ENCODE measurements at places on chromosomes 16 and 17.

- DNase-seq, result no peak
These were observed 387.2 kb downstream of the SEC14L1 start for GRCh38 chr17:77527836-77528505.

GRCh38 chr17:4073983-4074830 is 68.6 kb downstream of the ZZEF1 start:
- no peak for DNase-seq

DNA sequence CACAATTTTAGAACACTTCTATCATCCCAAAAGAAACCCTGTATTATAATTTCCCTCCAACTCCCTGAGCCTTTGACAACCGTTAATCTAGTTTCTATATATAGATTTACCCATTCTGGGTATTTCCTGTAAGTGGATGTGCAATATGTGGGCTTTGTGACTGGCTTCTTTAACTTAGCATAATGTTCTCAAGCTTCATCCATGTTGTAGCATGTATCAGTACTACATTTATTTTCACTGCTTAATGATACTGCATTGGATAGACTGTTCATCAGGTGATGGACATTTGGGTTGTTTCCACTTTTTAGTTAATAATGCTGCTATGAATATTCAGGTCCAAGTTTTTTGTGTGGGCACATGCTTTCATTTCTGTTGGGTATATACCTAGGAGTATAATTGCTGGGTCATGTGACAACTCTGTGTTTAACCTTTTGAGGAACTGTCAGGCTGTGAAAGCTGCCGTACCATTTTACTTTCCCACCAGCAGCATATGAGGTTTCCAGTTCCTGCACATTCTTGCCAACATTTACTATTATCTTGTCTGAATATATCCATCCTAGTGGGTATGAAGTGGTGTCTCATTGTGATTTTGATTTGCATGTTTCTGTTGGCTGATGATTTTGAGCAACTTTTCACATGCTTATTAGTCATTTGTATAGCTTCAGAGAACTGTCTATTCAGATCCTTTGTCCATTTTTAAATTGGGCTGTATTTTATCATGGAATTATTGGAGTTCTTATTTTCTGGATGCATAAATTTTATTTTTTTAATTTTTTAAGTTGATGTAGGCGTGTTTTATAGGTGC is 16.4 kb downstream of the REXO5 start:
- DNase-seq, result no peak

GRCh38 chr16:81461766-81462165 is 17.2 kb downstream of the CMIP start:
- no peak for DNase-seq

DNA sequence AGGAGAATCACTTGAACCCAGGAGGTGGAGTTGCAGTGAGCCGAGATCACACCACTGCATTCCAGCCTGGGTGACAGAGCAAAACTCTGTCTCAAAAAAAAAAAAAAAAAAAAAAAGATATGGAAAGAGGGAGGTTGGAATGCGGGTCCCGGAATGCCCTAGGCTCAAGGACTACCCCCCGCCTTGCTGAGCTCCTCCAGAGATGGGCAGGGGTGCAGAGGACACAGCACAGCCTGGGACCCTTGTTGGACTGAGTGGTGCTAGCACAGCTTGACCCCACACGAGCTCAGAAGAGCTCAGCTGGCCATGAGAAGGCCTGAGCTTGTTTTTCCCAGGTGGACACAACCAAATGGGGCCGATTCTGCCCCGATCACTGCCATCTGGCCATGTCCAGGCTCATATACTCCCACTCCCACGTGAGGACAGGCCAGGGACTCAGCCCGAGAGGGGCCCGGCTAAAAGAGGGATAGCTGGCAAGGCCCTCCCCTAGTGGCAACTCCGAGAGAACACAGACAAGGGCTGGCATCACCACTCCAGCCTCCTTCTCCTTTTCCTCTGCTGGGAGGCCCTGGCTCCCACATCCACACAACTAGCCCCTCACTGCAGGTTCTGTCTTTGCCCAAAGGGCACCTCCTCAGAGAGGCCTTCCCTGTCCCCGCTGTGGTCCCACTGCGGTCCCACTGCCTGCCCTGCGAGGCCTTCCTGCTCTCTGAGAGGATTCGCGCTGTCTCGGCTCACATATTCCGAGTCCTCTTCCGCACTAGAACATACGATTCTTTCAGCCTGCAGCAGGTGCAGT is 11.0 kb downstream of the SGCA start:
- no peak for DNase-seq

GRCh38 chr16:50573947-50574744 is 25.9 kb downstream of the NKD1 start:
- peak; percentile 25 for DNase-seq

DNA sequence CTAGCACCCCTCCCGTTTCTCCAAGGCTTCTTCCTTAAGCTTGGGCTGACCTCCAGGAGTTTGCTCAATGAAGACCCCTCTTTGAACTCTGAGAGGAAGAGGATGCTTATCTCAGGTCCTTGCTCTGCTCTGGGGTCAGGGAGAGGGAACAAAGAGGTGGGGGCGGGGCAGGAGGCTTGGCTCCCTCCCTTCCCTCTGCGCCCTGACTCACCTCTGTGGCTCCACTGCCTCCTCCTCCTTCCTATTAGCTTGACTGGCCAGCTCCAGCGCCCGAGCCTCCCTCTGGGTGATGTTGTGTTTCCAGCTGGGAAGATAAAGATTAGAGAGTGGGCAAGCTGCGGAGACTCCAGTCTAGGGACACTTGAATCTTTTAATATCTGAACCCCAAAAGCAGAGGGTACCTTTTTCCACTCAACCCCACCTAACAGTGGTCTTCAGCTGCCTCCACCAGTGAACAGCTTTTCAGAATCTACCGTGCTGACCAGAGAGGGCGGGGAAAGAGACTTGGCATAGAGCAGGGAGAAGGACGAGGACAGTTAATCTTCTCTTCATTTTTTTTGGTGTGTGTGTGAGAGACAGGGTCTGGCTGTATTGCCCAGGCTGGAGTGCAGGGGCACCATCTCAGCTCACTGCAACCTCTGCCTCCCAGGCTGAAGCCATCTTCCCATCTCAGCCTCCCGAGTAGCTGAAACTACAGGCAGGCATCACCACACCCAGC is 6.7 kb downstream of the GIP start:
- no peak for DNase-seq

GRCh38 chr16:22306788-22307187 is 9.6 kb downstream of the POLR3E start:
- DNase-seq, result no peak

- no peak for DNase-seq
These were observed 301.6 kb upstream of the RBFOX1 start for GRCh38 chr16:7031031-7031430.

DNA sequence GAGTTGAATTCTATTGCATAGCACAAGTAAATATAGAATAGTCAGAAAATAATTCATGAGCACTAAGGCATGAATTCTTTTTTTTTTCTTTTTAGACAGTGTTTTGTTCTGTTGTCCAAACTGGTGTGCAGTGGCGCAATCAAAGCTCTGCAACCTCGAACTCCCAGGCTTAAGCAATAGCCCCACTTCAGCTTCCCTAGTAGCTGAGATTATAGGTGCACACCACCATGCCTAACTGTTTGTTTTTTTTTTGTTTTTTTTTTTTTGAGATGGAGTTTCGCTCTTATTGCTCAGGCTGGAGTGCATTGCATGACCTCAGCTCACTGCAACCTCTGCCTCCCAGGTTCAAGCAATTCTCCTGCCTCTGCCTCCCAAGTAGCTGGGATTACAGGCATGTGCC is 16.6 kb downstream of the TUBD1 start:
- no peak for DNase-seq

DNA sequence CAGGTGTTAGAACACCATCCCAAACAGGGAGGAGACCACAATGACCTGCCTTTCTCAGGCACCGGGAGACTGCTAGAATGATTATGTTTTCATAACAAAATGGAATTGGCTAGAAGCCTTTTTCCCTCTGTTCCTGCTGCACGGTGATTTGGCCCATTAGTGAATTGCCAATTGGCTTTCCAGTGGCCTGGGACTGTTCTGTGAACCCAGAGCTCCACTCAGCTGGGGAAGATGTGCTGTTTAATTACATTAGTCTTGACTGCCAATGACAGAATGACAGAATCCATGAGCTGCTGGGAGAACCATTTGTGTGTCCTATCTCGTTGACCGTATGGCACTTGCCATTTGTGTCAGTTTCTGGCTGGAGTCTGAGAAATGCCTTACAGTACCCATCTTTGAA is 242.9 kb downstream of the CDH11 start:
- DNase-seq, result no peak

DNA sequence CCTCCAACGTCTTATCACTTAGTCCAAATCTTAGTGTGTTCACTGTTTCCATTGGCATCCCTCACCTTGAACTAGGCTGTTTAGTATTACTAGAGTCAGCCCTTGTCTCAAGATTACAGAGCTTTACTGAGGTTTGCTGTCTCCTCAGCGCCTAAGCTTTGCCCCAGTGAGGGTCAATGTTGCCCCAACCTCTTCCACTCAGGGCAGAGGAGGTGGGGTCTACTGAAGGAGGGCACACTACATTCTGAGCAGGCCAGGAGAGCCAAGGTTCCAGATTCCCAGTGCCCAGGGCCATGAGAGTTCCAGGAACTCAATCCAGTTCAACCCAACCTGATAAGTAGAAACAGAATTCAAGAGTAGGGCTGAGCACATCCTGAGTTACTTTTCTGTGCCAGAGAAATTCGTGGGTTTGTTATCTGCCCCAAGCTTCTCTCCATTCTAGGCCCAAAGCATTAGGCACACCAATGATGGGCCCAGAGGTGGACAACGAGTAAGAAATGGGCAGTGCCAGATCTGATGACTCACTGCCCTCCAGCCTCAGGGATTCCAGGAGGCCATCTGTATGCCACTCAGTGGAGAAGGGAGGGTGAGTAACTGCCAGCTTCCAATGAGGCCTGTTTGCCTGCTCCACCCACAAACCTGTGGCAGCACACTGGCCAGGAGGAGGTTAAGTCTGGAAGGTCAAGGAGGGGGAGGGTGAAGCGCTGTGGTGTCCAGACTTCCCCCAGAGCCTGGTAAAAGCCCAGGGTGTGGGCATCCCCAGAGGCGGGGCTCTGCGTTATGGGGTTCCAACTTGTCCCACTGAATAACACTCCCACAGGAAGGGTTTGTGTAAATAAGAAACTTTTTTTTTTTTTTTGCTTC is 8.2 kb downstream of the TUBG2 start:
- DNase-seq, result no peak

DNA sequence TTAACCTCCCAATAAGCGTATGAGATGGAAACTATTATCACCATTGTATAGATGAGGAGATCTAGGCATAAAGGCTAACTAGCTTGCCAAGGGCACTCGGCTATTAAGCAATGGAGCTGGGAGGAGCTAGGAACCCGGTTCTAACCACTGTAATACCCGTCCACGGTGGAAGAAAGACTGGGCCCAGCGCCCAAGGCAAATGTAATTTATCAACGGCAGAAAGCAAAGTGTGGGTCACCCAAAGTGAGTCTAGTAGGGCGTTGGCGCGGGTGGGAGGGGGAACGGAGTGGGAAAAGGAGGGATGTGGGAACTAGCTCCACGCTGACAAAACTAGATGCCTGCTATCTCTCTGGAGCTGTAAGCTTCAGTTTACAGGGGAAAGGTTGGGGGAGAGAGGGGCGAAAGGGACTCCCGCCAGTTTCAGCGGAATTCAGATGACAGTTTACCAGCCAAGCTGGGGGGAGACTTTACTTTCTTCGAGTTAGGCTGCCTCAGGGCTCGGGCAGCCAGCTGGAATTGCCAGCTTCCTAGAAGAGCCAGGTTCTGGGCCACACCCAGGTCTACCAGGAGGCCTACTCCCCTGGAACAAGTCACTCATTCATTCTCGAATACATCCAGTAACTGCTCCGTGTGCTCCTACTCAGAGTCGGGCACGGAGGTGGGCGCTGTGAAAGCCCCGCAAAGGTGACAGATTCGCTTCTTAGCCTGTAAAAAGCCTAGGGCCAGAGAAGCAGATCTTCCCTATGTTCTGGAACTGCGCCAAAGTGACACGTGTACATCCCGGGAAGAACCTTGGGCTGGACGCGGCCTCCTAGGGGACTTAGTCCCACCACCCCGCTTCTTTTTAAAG is 837 bp downstream of the LRRC59 start:
- DNase-seq, result no peak

- no peak for DNase-seq
These were observed 49.2 kb upstream of the MAP3K14 start for GRCh38 chr17:45366049-45366448.

DNA sequence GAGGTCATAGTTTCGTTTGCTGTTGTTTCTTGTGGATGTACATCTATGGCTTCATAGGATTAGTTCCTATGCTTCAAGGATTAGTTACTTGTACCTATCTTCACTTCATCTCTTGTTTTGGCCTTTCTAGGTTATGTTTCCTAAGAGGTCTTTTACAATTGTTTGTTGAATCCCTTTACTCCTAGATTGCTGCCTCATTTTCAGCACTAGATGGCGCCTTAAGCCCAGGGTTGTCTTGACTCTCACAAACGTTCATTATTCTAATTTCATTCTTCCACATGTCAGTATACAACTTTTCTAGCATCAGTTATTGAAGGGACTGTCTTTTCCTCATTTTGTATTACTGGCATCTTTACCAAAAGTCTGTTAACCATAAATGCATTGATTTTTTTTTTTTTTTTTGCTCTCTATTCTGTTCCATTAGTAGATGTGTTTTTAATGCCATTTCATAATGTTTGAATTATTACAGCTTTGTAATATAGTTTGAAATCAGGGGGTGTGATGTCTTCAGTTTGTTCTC is 45.0 kb upstream of the NACA2 start:
- no peak for DNase-seq

- no peak for DNase-seq
These were observed 108.9 kb downstream of the CDH13 start for GRCh38 chr16:82735673-82736091.

- DNase-seq, result no peak
These were observed 2.8 kb upstream of the SHISA9 start for GRCh38 chr16:12898551-12898950.

DNA sequence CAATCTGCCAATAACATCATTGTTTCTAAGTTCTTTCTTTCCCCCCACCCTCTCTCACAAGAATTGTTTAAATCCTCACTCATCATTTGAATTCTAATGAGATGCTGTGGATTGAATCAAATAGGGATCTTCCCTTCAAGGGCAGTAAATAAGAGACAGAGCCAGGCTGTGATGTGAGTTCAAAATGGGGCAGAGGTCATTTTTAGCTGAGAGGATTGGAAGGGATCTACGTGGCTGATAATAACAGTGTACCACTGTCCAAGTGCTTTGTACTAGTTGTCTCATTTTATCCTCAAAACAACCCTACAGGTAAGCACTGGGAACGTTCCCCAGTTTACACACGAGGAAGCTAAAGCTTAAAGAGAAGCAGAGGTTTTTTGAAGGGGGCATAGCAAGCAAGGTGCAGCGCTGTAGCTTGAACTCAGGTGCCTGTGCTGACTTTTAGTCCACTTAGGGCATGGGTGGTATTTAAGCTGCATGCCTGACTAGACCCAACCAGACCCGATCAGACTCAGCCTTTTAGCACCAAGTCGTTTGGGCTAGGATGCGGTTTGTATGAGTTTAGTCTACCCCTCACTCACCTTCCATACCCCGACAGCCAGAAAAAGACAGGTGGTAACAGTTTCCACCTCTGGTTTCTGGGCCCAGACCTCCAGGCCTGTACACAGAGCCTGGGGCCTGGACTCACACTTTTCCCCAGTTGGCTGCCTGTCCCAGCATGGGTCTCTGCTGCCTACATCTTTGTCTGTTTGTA is 39.2 kb upstream of the CCR7 start:
- DNase-seq, result no peak

- DNase-seq, result no peak
These were observed 20.9 kb upstream of the CALB2 start for GRCh38 chr16:71337631-71338030.

- no peak for DNase-seq
These were observed 4.7 kb downstream of the ZPBP2 start for GRCh38 chr17:39872751-39873150.

GRCh38 chr17:64244165-64244564 is 18.9 kb downstream of the TEX2 start:
- no peak for DNase-seq

- no peak for DNase-seq
These were observed 6.6 kb downstream of the GNGT2 start for GRCh38 chr17:49203796-49204195.

Data from midbrain (tissue), 1 donor.